Right forelimb (tissue), 1 donor: ENCODE measurements at places on chromosomes 7 and 10.

- no peak for DNase-seq
Measured at GRCh38 chr7:5408777-5409176, 14.9 kb downstream of the TNRC18 start.

DNA sequence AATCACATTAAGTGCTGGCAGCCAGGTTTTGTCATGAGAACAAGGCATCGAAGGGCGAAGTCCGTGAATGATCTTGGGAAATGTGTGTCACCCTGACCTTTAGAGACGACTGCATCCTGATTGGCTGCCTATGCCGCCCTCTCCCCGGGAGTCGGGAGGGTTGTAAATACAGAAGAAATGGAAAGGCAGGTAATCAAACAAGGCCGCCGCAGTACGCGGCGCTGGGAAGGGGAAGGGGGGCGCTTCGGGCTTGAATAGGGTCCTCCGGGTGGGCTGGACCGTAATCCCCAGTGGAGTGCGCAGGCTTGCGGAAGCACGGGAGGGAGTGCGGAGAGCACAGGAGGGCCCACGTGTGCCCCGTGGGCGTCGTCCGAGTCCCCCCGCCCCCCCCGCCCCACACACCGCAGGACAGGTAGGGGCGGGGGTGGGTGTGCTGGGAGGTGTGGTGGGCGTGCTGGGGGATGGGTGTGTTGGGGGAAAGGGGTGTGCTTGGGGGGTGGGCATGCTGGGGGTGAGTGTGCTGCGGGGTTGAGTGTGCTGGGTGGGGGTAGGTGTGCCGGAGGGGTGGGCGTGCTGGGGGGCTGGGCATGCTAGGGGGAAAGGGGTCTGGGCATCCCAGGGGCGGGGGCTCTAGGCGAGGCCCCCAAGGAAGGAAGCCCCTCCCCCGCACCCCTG lies 169.4 kb downstream of the ARHGAP12 start:
- DNase-seq = no peak

- DNase-seq = no peak
Measured at GRCh38 chr7:93205046-93205445, 21.2 kb downstream of the HEPACAM2 start.

- DNase-seq = no peak
Measured at GRCh38 chr7:140222814-140223213, 46.0 kb upstream of the KDM7A start.

- DNase-seq = no peak
Measured at GRCh38 chr10:130226012-130226411, 89.8 kb downstream of the GLRX3 start.

- DNase-seq = no peak
Measured at GRCh38 chr10:70912556-70912955, 24.2 kb upstream of the PCBD1 start.

DNA sequence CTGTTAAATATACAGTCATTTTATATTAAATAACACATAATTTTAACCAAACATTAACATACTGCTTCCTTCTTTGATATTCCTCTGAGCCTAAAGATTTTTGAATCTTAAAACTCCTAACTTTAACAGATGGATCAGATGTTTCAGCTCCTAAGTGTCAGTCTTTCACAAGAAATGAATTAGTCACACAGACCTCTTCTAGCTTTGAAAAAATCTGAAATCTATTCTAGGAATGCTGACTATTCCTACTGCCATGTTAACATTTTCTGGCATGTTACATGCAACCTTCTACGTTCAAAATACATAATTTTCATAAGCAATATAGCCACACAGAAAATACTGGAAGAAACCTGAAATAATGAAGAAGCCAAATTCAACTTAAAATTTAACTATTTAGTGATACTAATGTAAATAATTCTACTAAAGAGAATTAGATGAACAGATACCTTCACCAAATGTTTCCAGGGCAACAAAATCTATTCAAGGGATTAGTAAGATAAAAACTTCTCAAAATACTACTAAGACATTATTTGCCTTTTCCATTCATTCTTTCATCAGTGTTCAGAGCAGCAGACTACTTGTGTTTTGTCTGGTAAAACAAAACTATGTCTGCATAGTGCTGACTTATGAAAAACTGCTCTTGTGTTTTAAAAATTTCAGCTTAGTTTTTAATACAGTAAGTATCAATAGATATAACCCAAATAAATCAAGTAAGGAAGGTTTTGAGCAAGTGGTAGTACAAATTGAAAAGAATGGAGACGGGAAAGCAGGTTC lies 9.2 kb downstream of the JMJD1C start:
- DNase-seq = no peak

DNA sequence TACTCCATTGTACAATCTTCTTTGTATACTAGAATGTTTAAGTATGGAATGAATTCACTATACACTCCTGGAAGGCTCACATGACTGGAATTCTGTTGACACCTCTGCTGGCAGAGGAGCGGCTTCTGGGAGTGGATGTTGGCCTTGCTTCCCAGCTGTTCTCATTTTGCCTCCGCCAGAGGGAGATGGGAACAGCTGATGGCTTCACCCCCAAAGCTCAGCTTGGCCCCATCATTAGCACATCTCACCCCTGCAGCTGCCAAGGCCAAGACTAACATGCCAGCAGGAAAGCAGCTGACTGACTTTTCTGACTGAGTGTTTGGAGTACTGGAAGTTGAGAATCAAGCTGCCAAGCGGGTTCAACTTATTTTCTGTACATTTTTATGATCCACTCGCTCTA lies 15.1 kb downstream of the ADAM12 start:
- peak; percentile 83 for DNase-seq

- DNase-seq = no peak
Measured at GRCh38 chr10:119112056-119112455, 8.1 kb downstream of the DENND10 start.

DNA sequence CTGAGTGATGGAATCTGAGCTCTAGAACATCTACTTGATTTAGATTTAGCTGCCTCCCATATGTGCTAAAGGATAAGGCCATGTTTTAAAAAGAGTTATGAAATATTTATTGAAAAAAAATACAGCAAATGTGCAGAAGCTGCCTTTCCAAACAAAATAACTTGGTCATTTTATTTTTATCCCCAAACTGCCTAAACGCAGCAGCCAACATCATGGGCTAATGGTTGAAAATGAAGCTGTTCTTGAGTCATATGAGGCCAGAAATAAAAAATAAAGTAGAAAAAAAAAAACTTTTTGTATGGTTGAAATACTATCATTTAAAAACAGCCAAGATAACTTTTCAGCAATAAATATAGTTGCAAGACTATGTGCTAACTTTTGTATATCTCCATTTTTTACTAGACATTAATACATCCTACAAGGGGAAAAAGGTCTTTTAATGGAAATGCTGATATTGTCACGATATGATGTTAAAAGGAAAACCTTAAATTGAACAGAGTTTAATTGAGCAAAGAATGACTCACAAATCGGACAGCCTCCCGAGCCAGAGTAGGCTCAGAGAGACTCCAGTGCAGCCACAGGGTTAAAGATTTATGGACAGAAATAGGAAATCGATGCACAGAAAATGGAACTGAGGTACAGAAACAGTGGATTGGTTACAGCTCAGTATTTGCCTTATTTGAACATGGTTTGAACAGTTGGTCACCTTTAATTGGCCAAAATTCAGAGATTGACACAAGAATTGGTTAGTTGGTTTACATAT lies 305.8 kb downstream of the MDFIC start:
- DNase-seq = no peak

- DNase-seq = no peak
Measured at GRCh38 chr7:108529341-108529740, 3.4 kb upstream of the PNPLA8 start.

DNA sequence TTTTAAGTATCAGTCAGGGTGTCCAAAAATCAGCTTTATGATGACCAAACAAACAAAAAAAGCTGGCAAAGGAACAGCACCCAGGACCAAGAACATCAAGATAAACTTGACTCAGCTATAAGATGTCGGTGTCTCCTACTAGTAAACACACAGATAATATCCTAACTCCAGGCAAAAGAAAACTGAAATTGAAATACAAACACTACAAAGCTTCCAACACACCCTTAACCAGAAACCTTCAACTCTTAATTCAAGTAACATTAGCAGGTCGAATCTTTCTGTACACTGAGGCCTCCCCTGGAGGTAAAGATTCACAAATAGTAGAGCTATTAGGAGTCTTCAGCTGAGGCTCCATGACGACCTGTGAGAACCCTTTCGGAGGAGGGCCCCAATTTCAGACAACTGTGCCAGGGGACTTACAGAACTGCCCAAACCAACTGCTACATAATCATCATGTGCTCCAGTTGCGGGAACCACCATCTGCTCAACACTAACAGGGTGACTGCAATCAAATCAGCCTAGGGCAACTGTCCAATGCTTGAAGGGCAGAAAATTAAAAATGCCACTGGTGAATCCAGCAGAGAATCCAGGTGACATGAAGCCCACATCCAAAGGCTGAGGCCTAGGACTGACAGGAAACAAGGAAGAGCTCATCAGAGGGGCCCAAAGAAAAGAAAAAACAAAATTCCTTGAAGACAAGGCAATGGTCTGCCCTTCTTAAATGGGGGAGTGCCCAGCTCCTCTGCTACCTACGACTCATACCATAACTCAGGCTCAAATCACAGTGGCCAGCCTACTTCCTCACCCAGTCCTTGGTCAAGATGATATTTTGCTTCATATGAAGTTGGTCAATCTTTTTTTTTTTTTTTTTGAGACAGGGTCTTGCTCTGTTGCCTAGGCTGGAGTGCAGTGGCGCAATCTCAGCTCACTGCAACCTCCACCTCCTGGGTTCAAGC lies 20.0 kb downstream of the XPNPEP1 start:
- DNase-seq = no peak

GRCh38 chr10:18400201-18400905 lies 251.0 kb downstream of the NSUN6 start:
- DNase-seq = no peak

GRCh38 chr7:12210179-12211053 lies 678 bp upstream of the TMEM106B start:
- DNase-seq = no peak

DNA sequence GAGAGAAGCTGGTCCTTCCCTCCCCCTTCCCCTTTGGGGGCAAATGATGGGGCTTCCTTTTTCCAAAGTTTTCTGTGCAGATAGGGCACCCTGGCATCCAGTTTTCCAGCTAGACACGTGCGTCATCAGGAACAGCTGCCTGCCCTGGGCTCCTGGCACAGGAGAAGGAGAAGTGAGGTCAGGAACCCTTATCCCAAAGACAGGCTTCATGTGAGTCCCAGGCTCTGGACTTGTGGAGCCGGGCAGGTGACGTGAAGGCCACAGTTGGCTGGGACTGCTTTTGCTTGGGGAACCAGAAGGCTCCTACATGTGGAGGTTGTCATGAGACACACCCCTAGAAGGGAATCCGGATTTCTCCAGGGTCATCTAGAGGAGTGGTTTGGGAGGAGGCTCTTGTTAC lies 66.5 kb downstream of the RBM20 start:
- no peak for DNase-seq

DNA sequence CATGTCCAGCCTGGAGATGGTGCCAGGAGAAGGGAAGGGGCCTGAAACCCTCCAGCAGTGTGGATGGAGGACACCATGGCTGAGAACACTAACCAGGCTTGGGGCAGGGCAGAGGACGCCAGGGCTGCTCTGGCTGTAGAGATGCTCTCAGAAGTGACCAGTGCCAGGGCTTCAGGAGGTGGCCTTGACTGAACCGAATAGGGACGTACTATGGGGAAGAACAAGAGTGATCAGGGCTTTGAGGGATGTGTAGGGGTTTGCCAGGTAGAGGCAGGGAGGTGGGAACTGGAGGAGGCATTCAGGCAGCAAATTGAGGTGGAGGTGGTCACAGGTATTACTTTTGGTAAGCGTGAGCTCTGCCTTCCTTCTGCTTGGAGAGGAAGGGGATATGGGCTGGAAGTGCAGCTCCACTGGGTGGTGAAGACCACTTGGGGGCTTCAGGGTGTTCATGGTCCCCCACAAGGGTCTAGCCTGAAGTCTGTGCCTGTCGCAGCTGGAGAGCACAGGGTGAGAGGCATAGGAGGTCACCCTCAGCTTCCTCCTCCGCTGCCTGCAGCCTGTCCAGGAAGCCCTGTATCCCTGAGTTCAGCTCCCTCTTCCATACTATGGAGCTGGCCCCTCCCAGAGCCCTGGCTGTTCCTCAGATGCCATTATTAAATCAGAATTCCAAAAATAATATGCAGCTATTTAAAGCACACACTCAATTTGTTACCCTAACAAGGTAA lies 27.8 kb downstream of the ADCY1 start:
- peak; percentile 15 for DNase-seq

DNA sequence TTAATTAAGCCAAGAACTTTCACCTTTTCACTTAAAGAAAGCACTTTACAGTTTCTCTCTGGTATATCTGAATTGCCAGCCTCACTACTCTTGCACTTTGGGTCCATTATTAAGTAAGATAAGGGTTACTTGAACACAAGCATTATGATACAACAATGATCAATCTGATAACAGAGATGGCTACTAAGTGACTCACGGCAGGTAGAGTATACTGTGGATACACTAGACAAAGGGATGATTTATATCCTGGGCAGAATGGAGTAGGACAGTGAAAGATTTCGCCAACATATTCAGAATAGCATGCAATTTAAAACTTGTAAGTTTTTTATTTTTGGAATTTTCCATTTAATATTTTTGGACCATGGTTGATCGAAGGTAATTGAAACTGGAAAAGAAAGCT lies 34.3 kb upstream of the ITGB8 start:
- DNase-seq = no peak

DNA sequence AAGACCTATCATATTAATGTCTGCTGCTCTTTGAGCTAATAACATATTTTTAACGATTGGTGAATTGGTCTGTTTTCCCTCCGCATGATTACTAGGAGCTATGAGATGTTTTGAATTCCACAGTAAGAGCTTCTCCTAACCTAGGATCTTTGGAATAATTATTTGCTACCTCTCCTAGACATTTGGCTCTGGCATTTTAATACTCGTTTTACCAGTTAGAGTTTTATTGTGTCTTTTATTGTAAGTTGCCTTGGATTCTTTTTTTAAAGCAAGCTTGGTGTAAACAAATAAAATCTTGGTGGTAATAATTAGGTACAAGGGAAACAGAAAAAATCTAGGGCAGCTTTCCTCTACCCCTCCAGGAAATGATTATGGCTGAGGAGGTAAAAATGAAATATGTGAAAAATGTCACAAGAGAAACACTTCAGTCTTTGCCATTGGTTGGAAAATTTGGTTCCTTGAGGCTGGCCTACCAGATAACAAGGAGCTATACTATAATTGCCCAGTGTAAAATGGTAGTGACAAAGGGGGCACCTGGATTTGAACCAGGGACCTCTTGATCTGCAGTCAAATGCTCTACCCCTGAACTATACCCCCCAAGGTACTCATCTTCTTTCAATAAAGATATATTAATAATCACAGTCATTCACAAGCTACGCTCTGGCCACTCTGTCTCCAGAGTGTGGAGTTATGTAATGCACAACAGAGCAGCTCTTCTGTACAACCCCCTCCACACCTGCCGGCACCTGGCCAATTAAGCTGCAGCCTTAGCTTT lies 85.4 kb downstream of the ZNF777 start:
- no peak for DNase-seq

DNA sequence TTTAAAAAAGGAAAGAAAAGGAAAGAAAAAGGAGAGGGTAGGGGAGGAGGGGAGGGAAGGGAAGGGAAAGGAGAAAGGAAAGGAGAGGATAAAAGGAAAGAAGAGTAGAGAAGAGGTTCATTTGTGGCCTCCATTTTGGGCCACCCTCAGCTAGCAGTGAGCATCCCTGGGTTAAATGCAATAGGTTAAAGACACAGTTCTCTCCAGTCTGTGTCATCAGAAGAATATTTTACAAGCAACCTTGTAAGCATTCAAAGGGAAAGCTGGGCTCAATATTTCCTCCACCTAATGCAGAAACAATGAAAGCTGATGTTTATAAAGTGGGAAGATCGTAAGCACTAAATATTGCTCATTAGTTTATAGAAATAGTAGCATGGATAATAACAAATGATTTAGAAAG lies 219.1 kb upstream of the PITRM1 start:
- DNase-seq = no peak
